Activated CD8-positive, alpha-beta T cell treated with anti-CD3 and anti-CD28 coated beads for 36 hours (primary cell): ENCODE measurements at places on chromosomes 5 and 9. TPM values are rescaled to one million over a fixed set of nuclear protein-coding genes. Genes with fewer than 3 reads are reported as not detected.
A peak's percentile ranks its signal among the peaks of the same experiment; 100 is the strongest.

GRCh38 chr9:98886691-98887229, 56.9 kb upstream of the COL15A1 start:
- H3K4me3 ChIP-seq = no peak overlapping the region
- no peaks in the 10 kb centered on the region for H3K36me3 ChIP-seq
- no peaks in the 10 kb centered on the region for H3K4me1 ChIP-seq

The CTSV gene
- 0.16 TPM for total RNA-seq

GRCh38 chr5:149878371-149878770, 66.2 kb downstream of the PDE6A start:
- DNase-seq = no peak
- H3K36me3 ChIP-seq = no peaks in the 10 kb centered on the region
- no peak overlapping the region for H3K27ac ChIP-seq
- H3K4me1 ChIP-seq = no peaks in the 10 kb centered on the region
- H3K27me3 ChIP-seq = peaks cover 5% of the 10 kb centered on the region

DNA sequence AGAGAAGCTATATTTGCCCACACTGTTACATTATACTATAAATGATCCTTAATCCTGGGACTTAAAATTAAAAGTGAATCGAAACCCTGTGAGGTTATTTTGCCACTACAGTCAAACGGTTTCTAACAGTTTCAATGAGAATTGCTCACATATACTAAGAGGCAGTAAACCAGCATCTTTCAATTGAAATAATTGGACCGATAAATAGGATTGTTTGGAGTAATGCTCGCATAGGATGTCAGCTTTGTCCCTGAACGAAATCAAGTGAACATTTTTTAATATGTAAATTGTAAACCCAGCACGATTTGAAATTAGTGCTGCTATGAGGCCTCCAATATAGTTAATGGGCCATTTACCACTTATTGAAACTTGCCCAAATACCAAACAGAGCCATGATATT, 60.5 kb downstream of the ELAVL2 start:
- H3K27ac ChIP-seq = no peak overlapping the region
- H3K27me3 ChIP-seq = no peaks in the 10 kb centered on the region
- H3K36me3 ChIP-seq = no peaks in the 10 kb centered on the region
- no peak overlapping the region for H3K4me3 ChIP-seq
- DNase-seq = no peak

GRCh38 chr9:101097210-101097609, 68.7 kb downstream of the PLPPR1 start:
- peaks cover 1% of the 10 kb centered on the region for H3K27me3 ChIP-seq
- DNase-seq = no peak
- H3K36me3 ChIP-seq = no peaks in the 10 kb centered on the region
- no peak overlapping the region for H3K27ac ChIP-seq
- no peak overlapping the region for H3K4me3 ChIP-seq

GRCh38 chr5:160133071-160133917, 14.0 kb upstream of the PWWP2A start:
- no peaks in the 10 kb centered on the region for H3K27me3 ChIP-seq
- H3K27ac ChIP-seq = no peak overlapping the region
- DNase-seq = no peak
- no peak overlapping the region for H3K4me3 ChIP-seq
- H3K4me1 ChIP-seq = no peaks in the 10 kb centered on the region

DNA sequence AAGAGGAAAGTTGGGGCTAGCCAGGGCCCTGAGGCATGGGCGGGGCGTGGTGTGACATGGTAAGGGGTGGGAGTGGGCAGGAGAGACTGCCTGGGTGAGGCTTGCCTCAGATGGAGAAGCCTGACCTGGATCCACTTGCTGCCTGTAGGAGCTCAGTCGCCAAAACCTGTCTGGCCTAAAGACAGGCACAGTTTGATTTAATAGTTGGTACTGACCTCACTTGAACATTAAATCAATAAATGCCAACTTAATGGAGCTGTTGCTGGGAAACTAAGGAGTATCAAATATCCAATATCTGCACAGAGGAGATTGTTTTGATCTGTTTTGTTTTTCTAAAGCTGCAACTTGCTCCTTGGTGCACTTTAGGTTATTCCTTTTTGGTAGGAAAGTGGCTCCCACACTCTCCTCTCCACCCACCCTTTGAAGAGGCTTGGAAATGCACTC, 86.4 kb downstream of the RCL1 start:
- peaks cover 11% of the 10 kb centered on the region for H3K36me3 ChIP-seq
- no peak for DNase-seq
- no peaks in the 10 kb centered on the region for H3K4me1 ChIP-seq
- no peak overlapping the region for H3K27ac ChIP-seq
- H3K27me3 ChIP-seq = no peaks in the 10 kb centered on the region

The BSPRY gene
- 9.1 TPM for total RNA-seq

- peaks cover 77% of the 10 kb centered on the region for H3K4me1 ChIP-seq
- DNase-seq = peak; percentile 95
Measured at GRCh38 chr5:111254613-111255012, 30.4 kb downstream of the CAMK4 start.

DNA sequence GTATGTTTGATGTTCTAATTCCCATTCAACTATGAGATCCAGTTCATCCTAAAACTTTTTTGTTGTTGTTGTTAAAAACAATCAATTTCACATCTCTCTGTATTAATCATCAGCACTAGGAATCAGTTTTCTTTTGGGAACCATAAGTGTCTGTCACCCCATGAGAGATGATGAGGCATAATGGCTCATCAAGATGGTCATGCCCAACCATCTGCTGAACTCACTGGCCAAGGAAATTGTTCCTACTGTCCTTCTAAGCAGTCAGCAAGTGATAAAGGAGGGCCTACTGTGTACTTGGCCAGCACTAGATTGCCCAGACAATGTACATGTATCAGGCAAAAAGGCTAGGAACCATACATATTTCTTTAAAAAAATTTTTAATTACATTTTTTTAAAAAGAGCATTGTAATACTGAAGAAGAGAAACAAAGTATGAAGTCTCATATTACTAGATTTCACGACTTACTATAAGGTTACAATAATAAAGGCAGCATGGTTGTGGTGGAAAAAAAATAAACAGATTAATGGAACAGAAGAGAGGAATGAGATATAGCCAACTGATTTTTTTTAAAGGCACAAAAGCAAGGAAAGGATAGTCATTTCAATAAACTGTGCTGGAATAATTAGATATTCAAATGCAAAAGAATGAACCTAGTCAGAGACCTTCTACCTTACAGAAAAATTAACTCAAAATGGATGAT, 458.3 kb downstream of the SPOCK1 start:
- no peak overlapping the region for H3K27ac ChIP-seq
- peaks cover 2% of the 10 kb centered on the region for H3K27me3 ChIP-seq
- H3K4me3 ChIP-seq = no peak overlapping the region
- no peaks in the 10 kb centered on the region for H3K4me1 ChIP-seq

The CNTNAP3 gene
- not detected for total RNA-seq

The TLX3 gene
- total RNA-seq = not detected

The FBXL7 gene
- not detected for total RNA-seq

GRCh38 chr5:109313127-109313526, 96.6 kb downstream of the PJA2 start:
- no peaks in the 10 kb centered on the region for H3K36me3 ChIP-seq
- no peaks in the 10 kb centered on the region for H3K4me1 ChIP-seq
- H3K4me3 ChIP-seq = no peak overlapping the region
- DNase-seq = no peak
- no peaks in the 10 kb centered on the region for H3K27me3 ChIP-seq

The WDR31 gene
- 1.3 TPM for total RNA-seq

DNA sequence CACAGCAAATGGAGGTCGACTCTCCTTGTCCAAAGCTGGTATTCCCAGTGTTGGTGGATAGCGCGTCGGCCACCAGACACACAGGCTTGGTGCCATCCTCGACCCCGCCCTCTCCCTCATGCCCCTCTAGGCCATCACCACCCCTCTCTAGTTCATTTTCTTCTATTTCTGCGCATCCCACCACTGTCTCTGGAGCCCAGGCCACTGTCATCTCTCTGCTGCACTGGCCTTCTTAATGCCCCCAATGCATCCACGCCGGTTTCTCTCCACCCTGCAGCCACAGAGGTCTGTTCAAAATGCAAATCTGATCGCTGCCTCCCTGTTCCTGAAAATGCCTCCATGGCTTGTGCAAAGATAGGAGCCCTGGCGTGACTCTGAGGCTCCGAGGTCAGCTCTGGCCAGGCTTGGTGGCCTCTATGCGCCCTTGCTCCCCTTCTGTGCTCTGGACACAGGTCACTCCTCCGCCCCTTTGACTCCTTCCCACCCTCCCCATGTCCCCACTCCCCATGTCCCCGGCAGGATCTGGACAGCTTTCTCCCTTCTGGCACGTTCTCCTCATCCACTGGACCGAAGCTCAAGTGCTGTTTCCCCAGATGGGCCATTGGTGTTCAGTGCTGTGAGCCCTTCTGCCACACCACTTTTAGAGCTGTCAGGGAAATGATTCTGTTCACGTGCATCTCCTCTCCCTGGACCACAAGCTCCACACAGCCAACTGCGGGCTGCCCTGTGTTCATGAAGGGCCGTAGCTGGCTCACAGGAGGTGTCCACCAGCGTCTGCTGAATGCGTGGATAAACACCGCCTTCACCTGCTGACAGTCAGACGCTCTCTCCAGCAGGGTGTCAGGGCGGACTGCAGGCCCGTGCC, 59.5 kb upstream of the RNF130 start:
- H3K4me3 ChIP-seq = no peak overlapping the region
- H3K4me1 ChIP-seq = peaks cover 11% of the 10 kb centered on the region
- H3K36me3 ChIP-seq = no peaks in the 10 kb centered on the region
- peaks cover 5% of the 10 kb centered on the region for H3K27me3 ChIP-seq
- no peak overlapping the region for H3K27ac ChIP-seq
- DNase-seq = no peak

GRCh38 chr5:1558944-1559343, 35.2 kb upstream of the LPCAT1 start:
- H3K27me3 ChIP-seq = no peaks in the 10 kb centered on the region
- no peak overlapping the region for H3K4me3 ChIP-seq
- H3K27ac ChIP-seq = no peak overlapping the region
- H3K36me3 ChIP-seq = no peaks in the 10 kb centered on the region
- DNase-seq = no peak

DNA sequence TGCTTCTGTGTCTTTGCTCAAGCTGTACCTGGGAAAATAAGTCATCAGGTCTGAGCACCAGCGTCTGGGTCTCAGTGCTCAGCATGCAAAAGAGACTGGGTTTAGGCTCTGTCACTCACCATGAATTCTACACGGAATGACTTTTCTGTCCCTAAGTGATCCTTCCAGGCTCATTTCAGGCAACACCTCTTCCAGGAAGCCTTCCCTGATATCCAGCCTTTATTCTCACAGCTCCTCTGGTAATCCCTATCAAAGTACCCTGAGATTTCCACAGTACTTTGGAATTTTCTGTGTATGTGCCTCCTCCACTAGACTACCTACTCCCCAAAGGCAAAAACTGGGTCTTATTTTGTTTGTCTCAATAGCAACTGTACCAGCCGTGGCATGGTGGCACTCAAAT, 92.7 kb upstream of the BOD1 start:
- no peak overlapping the region for H3K4me3 ChIP-seq
- no peak for DNase-seq
- H3K27ac ChIP-seq = no peak overlapping the region
- no peaks in the 10 kb centered on the region for H3K36me3 ChIP-seq
- no peaks in the 10 kb centered on the region for H3K4me1 ChIP-seq

- H3K4me3 ChIP-seq = no peak overlapping the region
- DNase-seq = no peak
- H3K4me1 ChIP-seq = peaks cover 47% of the 10 kb centered on the region
- H3K27me3 ChIP-seq = no peaks in the 10 kb centered on the region
Measured at GRCh38 chr5:1804001-1804690, 2.9 kb downstream of the NDUFS6 start.

DNA sequence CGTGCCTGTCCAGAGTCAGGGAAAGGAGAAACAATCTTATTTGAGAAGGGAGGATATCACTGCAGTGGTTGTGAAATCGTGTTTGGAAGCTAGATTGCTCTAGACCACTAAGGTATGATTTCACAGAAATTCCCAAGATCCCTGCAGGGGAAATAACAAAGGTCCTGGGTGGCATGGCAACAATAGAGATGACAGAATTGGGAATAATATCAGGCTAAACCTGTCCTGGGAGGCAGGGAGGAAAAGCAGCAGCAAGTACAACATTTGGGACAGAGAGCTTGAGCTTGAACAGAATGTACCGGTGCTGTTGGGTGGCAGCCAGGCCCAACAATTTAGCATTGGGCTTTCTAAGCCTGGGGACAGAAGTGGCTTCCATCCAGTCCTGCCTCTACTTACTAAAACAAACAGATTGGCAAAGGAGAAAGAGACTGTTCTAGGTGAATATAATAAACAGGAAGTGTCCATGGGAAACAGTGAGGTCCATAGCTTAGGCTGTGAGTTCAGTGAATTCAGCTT, 17.0 kb upstream of the ARHGAP26 start:
- no peak overlapping the region for H3K4me3 ChIP-seq
- H3K36me3 ChIP-seq = no peaks in the 10 kb centered on the region
- H3K27ac ChIP-seq = no peak overlapping the region
- no peak for DNase-seq
- peaks cover 27% of the 10 kb centered on the region for H3K4me1 ChIP-seq

The DOCK2 gene
- 181 TPM for total RNA-seq

The GARIN3 gene
- 1.1 TPM for total RNA-seq

DNA sequence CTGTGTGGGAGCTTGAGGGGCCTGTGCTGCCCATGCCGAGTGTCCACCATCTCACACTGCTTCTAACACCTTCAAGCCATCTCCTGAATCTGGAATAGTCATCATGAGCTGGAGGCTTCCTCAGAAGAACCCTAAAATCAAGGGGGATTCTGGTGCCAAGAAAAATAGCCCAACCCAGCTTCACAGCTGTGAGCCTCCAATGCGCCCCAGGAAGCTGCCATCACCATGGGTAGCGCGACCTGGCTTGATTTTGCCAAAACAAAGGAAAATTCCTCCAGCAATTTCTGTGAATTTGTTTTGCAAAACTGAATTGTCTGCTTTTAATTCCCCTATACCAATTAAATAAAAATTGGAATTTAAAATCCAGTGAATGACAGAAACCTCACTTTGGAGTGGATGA, 6.2 kb upstream of the TIFAB start:
- DNase-seq = no peak
- peaks cover 3% of the 10 kb centered on the region for H3K4me1 ChIP-seq
- H3K36me3 ChIP-seq = no peaks in the 10 kb centered on the region
- H3K27me3 ChIP-seq = peaks cover 6% of the 10 kb centered on the region

DNA sequence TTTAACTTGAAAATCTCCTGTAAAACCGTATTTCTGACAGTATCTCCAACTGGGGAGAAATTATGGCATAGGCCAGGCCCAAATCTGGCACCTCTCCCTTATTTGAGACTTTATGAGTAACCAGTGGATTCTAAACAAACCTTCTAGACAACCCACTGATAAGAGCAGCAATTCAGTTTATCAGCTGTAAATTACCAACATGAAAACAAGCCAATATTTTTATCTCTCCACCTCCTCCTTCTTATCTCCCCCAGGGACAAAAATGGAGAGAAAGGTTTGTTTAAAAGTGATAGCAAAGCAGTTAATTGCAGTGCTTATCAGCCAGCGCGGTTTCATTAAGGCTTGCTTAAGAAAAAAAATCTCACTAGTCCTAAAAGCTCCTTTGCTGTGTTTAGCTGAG, 53.8 kb downstream of the KCNV2 start:
- H3K4me3 ChIP-seq = no peak overlapping the region
- peaks cover 79% of the 10 kb centered on the region for H3K36me3 ChIP-seq
- H3K27ac ChIP-seq = no peak overlapping the region
- H3K4me1 ChIP-seq = peaks cover 5% of the 10 kb centered on the region
- H3K27me3 ChIP-seq = no peaks in the 10 kb centered on the region
- no peak for DNase-seq

- DNase-seq = no peak
- no peak overlapping the region for H3K4me3 ChIP-seq
- no peak overlapping the region for H3K27ac ChIP-seq
Measured at GRCh38 chr9:127130661-127131538, 8.5 kb upstream of the ANGPTL2 start.

GRCh38 chr5:179462040-179462439, 88.3 kb upstream of the RUFY1 start:
- H3K36me3 ChIP-seq = no peaks in the 10 kb centered on the region
- no peak for DNase-seq
- no peak overlapping the region for H3K4me3 ChIP-seq
- H3K27me3 ChIP-seq = no peaks in the 10 kb centered on the region
